ENCODE measurements at places on chromosomes 16 and 17.

GRCh38 chr16:56989988-56990387, 631 bp downstream of the NLRC5 start:
- DNase-seq: no peak

GRCh38 chr17:8995711-8996110, 25.6 kb upstream of the NTN1 start:
- no peak for DNase-seq

DNA sequence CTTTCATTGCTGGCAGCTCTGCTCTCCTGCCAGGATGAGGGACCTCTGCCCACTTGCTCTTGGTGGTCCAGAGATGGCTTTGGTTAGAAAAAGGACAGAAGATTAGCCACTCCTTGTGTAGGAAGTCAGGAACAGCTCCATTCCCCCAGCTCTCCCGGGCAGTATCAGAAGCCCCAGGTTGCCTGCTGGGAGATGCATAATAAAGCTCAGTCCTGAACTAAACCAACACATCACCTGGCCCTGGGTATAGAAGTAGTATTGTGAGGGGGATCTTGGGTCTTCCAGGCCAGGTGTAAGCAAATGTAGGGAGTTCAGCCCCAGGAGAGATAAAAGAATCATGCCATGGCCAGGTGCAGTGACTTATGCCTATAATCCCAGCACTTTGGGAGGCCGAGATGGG, 52.4 kb downstream of the NEUROD2 start:
- DNase-seq: no peak

DNA sequence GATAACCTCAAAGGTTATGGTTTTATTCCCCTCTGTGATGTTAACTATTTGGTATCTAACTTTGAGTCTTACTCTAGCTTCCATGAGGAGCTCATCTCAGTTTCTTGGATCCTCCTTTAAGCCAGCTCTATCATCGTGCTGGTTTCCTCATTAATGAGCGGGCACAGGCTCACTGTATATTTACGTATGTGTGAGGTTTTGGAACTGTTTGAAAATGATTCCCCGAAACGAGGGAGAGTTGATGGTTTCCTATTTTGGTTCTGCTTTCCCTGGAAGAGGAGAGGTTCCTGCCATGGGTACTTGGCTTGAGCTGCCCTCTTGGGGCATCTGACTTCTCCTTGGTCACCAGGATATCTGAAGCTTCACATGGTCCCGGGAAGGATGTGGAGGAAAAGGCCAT, 32.7 kb upstream of the PIK3R6 start:
- no peak for DNase-seq

DNA sequence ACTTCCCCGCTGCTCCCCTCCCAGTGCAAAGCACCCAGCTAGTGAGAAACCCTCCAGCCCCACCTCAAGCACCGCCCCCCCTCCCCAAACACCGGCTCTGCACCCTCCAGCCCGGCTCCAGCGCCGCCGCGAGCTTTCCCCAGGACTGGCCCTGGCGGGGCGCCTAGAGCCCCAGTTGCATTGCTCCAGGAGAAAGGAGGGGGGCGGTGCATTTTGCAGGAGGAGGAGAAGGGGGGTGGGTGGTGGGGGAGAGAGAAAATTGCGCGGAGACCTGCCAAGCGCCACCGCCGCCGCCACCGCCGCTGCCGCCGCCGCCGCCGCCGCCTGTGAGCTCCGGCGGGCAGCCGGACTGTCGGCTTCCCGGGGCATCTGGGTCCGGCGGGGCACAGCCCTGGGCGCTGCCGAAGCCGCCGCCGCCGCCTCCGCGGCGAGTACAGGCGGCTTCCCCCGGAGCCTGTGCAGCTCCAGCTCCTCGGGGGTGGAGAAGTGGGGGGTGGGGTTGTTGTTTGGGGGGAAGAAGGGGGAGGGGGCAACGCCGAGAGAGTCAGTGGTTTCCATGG, 333 bp upstream of the NOG start:
- peak; percentile 7 for DNase-seq

DNA sequence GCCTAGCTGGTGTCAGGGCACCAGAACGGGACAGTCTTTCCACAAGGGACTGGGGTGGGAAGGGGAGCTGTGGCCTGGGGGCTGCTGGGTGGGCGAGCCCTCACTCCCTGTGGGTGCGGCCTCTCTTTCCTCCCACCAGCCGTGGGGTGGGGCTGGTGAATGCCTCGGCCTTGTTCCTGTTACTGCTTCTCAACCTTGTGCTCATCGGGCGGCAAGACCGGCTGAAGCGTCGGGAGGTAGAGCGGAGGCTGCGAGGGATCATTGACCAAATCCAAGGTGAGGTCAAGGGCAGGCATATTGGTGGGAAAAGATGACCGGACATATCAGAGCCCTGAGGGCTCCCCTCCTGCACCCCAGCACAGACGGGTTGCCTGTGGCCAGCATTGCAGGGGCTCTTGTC, 29.2 kb downstream of the CASKIN2 start:
- no peak for DNase-seq

DNA sequence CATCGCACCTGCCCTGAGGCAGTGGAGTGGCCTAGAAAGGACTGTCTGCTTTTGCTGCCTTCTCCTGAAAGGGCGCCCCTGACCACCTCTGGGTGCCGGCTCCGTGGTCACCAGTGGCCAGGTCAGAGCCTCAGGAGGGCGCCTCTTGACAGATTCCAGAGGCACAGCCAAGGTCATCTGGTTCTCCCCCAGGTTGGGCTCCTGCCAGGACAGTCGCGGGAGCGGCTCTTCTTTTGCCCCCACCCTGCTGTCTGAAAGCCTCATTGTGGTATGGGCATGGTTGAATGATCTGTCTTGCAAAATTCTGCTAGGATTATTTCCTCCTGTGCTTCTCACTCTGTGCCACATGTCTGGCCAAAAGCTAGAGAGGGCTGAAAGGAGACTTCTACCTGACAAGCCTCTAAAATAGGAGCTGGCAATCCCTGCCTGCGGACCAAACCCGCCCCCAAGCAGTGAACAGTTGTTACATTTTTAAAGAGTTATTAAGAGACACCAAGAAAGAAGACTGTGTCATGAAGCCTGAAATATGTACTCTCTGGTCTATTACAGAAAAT, 82.8 kb downstream of the SNX29 start:
- no peak for DNase-seq

DNA sequence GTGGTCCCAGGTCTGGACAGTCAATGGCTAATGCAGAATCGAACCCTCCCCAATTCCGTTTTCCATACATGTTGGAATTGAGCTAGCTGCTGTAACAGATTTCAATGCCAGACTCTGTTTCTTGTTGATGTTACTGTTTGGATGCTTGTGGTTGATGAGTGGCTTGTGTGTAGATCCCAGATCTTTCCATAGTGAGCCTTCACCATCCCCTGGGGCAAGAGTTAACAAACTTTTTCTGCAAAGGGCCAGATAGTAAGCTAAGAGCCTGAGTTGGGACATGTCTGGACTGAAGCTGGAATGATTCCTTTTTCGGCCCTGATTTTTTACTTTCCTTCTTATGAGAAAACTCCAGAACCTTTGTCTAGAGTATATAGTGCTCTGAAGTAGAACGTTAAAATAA, 296.3 kb downstream of the CPPED1 start:
- DNase-seq: no peak

GRCh38 chr17:65243838-65244625, 106.9 kb downstream of the RGS9 start:
- DNase-seq: no peak

DNA sequence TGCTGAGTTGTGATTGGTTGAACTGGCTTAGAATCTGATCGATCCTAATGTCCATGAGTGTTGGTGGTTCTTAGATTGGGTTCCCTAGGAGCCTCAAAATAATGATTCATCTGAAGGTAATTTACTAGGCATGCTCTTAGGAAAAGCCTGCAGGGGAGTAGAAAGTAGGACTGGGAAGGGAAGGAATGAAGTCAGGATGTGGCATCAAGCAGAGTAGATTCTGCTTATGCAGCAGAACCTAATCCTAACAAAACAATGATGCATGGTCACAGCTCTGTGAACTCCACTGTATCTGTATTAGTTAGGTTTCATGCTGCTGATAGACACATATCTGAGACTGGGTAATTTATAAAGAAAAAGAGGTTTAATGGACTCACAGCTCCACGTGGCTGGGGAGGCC, 132.5 kb downstream of the HS3ST2 start:
- DNase-seq: no peak

DNA sequence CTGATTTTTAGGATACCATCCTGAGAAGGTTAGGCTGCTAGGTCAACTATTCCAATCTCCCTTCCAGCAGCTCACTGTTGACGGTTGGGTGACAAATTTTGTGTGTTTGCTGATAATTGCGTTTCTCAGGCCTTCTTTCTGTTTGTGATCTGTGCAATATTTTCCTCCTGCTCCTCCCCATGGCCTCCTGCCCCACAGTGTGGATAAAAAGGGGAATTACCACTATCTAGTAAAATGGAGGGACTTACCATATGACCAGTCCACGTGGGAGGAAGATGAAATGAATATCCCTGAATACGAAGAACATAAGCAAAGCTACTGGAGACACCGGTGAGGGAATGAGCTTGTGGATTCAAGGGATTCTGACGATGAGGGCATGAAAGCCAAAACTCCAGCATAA, 9.2 kb downstream of the CHD3 start:
- DNase-seq: no peak

DNA sequence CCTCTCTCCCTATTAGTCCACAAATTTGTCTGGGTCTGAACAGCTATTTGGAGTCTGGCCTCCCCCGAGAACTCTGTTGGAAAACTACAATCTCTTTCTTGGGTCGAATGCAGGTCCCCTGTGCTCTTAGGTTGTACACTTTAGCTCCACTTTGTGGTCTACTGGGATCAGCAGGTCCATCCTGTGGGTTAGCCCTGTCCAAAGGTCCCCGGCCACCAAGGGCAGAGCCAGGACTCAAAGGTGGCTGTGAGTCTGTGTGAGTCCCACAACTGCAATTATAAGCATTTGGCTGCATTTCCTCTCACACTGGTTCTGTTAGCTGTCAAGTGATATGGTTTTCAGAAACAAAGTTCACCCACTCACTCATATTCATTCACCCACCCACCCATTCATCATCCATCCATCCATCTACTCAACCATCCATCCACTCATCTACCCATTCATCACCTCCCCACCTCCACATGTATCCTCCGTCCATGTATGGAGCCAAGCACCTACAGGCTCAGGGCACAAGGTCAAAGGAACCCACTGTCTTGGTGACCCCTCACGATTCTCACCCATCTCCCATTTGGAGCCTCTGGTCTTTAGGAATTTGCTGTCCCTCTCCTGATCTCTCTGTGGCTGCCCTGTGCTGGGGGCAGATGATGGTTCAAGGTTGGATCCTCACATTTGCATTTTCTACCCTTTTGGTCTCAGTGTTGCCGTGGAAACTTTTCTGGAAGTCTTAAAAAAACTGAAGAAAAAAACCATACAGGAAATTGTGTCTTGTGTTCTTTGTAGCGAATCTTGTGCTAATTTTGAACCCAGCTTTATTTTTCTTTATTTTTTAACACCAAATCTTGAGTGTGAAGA, 45.8 kb downstream of the IRF8 start:
- no peak for DNase-seq
